ENCODE measurements at places on chromosomes 13 and 19. TPM values are rescaled to one million over a fixed set of nuclear protein-coding genes. Genes with fewer than 3 reads are reported as not detected.

DNA sequence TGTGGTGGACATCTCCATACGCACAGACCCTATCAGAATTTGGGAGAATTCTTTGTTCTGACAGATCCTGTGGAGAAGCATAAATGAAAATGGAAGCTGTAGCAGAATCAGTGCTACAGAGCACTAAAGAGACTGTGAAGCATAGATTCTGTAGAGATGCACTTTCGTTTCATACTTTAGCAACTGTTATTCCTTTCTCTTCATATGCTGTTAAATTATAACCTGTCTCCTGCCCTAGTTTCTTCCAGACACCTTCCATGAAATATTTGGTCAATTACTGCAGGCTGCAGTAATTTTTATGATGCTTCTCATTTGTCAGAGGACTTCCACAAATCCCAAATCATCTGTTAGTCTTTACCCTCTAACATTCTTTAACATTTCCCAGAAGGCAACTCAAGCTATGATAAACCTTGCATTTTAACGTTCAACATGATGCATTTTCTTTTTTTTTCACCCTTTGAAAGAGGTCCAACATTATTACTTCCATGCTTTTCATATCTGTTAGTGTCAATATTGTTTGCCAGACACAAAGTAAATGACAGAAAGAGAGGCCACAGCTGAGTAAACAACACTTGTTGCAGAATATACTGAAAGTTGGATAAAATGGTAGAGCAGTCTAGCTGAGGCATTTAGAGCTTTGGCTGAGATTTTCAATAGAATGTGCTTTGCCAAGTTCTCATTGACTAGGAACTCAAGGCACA is 412.7 kb downstream of the LMO7 start:
- no peaks in the 10 kb centered on the region for H3K36me3 ChIP-seq
- no peak for DNase-seq
- peaks cover 2% of the 10 kb centered on the region for H3K27me3 ChIP-seq
- H3K4me3 ChIP-seq: no peak overlapping the region
- no peaks in the 10 kb centered on the region for H3K4me1 ChIP-seq
- H3K27ac ChIP-seq: no peak overlapping the region

DNA sequence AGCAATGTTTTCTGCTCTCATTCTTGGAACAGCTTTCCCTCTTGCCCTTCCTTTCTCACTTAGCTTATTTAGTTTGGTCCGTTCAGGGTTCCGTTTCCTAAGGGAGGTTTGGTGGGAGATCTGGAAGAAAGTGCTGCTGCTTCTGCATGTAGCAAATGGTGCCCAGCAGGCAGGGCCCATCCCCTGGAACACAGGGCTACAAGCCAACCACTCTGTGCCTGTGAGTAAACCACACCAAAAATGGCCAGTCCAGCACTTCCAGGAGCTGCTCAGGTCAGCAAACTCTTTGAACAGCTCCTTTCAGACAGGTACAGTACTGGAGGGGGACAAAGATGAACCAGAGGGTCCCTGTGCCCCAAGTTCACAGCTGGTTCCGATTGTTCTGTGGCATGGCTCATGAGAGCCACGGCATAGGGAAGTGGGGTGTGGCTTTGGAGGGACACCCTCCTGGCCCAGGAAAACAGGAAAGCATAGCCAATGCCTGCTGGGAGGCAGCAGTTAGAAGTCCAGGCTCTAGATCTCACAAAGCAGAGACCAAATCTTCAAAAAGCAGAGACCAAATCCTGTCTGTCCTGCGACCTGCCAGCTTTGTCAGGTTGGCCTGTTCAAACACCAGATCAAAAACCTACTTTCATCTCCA is 39.5 kb downstream of the FAM124A start:
- H3K4me3 ChIP-seq: no peak overlapping the region
- H3K4me1 ChIP-seq: no peaks in the 10 kb centered on the region
- peaks cover 23% of the 10 kb centered on the region for H3K27me3 ChIP-seq
- no peak for DNase-seq

SIGLEC8 gene
- total RNA-seq: not detected

TDRD12 gene
- total RNA-seq: 0.30 TPM

DNA sequence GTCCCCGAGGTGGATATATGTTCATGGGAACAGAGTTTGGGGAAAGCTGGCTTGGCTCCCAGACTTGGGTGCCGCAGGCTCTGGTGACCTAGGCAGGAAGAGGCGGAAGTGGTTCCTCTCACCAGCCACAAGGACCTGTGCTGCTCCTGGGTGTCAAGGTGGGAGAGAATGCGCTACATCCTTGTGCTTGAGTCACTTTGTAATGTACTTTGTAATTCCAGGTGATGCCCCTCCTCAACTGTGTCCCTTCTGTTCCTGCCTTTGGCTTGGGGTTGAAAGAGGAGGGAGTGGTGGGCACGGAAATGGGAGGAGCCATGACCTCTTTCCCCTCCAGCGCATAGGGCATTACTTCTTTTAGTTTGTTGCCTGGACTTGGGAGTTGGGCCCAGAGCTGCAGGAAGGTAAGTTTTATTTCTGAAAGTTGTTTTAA is 10.9 kb downstream of the GARRE1 start:
- H3K4me3 ChIP-seq: no peak overlapping the region
- H3K36me3 ChIP-seq: peaks cover 32% of the 10 kb centered on the region
- peaks cover 62% of the 10 kb centered on the region for H3K4me1 ChIP-seq
- H3K27me3 ChIP-seq: no peaks in the 10 kb centered on the region
- no peak for DNase-seq

DNA sequence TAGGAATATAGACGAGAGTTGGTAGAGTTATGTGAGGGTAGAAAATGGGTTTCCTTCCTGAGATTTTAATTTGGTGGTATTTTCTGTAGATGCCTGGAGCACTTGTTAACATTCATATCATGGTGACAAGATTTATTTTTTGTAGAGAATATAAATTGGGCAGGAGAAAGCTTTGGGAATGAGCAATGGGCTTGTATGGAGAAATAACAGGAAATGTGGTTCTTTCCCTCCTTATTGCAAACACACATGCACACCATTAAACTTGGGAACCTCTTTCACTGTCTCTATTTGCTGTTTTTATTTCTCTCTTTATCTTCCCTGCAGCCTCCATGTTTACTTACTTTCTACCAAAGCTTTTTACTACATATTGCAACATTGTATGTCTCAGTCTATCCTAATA is 1653.6 kb downstream of the OLFM4 start:
- no peaks in the 10 kb centered on the region for H3K27me3 ChIP-seq
- no peak for DNase-seq
- no peak overlapping the region for H3K4me3 ChIP-seq
- no peaks in the 10 kb centered on the region for H3K4me1 ChIP-seq
- peaks cover 5% of the 10 kb centered on the region for H3K36me3 ChIP-seq

DNA sequence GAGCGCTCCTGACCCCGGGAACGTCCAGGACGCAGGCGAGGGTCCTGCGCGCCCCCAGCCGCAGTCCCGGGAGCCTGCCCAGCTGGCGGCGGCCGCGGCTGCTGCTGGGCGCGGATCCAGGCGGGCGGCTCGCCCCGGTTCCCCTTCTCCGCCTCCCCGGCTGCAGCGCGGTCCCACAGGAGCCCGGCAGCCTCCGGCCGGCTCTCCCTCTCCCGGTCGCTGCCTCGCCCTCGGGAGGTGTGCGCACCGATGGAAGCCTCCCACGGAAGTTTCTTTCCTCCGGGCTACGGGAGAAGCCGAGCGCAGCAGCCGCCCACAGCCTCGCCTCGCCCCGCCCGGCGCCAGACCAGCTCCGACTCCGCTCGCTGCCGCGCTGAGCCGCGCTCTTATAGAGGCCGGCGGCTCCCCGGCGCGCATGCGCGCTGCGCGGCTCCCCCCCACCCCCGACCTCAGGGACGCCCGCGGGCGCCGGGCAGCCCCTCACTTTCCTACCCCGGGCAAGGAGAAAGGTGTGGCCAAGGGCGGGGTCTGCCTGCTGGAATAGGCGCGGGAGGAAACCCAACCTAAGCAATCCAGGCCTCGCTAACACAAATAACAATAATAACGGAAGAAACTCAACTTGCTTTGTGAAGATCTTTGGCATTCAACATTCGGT is at the start of gene SHISA2:
SHISA2 (minus strand) TSS at position 360 of the 655 bp plus-strand sequence. CDS start 1,041 bp downstream, outside the sequence.
- DNase-seq: no peak
- no peaks in the 10 kb centered on the region for H3K4me1 ChIP-seq
- no peaks in the 10 kb centered on the region for H3K36me3 ChIP-seq
- peaks cover 27% of the 10 kb centered on the region for H3K27me3 ChIP-seq

CYP4F11 gene
- not detected for total RNA-seq

DNA sequence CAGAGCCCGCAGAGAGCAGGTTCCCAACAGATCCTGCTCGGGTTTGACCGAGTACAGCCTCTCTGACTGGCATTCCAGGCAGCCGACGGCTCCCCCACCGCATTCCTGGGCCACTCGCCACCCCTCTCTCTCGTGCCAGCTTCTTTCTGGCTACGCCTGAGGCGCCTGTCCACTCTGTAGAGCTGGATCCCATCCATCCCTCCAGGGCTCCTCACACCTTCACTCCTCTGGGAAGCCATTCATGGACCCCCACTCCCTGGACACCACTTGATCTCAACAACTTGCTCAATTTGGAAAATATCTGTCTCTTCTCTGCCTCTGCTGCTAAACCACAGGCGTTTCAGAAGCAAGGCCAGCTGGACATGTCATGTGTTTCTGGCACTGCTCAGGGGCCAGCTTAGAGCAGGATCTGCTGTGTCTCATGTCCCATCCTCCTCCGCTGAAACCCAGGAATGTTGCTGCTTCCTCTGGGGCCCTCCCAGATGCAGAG is 30.6 kb upstream of the ATP1A3 start:
- H3K4me3 ChIP-seq: peak overlapping the region; percentile 58
- peaks cover 15% of the 10 kb centered on the region for H3K27me3 ChIP-seq
- H3K36me3 ChIP-seq: no peaks in the 10 kb centered on the region
- H3K27ac ChIP-seq: peak overlapping the region; percentile 67
- H3K4me1 ChIP-seq: peaks cover 34% of the 10 kb centered on the region

- peaks cover 5% of the 10 kb centered on the region for H3K4me1 ChIP-seq
- no peak overlapping the region for H3K4me3 ChIP-seq
- no peak overlapping the region for H3K27ac ChIP-seq
- H3K27me3 ChIP-seq: peaks cover 5% of the 10 kb centered on the region
- no peak for DNase-seq
These were observed 6.0 kb downstream of the C13orf46 start for GRCh38 chr13:113967729-113968462.

ZNF563 gene
- total RNA-seq: 2.1 TPM

GRCh38 chr19:29850482-29850881 is 38.7 kb downstream of the CCNE1 start:
- no peak overlapping the region for H3K4me3 ChIP-seq
- no peak for DNase-seq
- H3K27ac ChIP-seq: no peak overlapping the region
- H3K4me1 ChIP-seq: peaks cover 8% of the 10 kb centered on the region
- H3K36me3 ChIP-seq: no peaks in the 10 kb centered on the region
- H3K27me3 ChIP-seq: peaks cover 18% of the 10 kb centered on the region

GRCh38 chr13:55992145-55992544 is 1148.6 kb upstream of the PRR20A start:
- no peaks in the 10 kb centered on the region for H3K36me3 ChIP-seq
- H3K27me3 ChIP-seq: no peaks in the 10 kb centered on the region
- H3K27ac ChIP-seq: no peak overlapping the region
- H3K4me3 ChIP-seq: no peak overlapping the region
- DNase-seq: no peak
- H3K4me1 ChIP-seq: no peaks in the 10 kb centered on the region

DNA sequence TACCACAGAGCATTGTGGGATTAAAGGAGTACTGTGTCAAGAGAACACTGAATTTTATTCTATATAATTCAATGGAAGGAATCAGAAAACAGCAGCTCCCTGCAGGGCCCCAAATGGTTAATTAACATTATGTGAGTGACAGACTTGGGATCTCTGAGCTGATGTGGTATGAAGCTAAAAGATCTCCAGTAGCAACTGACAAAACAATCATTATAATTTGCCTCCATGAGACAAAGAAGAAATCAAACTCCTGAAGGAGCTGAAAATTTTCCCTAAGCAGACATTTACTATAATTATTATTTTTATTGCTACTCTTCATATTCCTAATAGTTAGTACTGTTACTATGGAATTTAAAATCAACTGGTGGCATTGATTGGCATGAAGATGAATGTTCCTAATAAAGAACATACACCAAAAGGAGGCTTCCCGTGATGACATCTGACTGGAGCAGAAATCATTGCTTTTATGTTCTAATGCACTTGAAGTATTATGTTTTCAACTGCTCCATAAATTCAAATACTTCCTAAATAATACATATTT is 28.8 kb upstream of the RFC3 start:
- H3K36me3 ChIP-seq: no peaks in the 10 kb centered on the region
- no peak for DNase-seq
- H3K4me3 ChIP-seq: no peak overlapping the region
- peaks cover 11% of the 10 kb centered on the region for H3K4me1 ChIP-seq

MYO1F gene
- total RNA-seq: 0.38 TPM

GRCh38 chr13:94710881-94711560 is 1.3 kb downstream of the SOX21 start:
- peaks cover 19% of the 10 kb centered on the region for H3K4me1 ChIP-seq
- H3K36me3 ChIP-seq: no peaks in the 10 kb centered on the region
- peaks cover 58% of the 10 kb centered on the region for H3K27me3 ChIP-seq
- no peak overlapping the region for H3K27ac ChIP-seq

DNA sequence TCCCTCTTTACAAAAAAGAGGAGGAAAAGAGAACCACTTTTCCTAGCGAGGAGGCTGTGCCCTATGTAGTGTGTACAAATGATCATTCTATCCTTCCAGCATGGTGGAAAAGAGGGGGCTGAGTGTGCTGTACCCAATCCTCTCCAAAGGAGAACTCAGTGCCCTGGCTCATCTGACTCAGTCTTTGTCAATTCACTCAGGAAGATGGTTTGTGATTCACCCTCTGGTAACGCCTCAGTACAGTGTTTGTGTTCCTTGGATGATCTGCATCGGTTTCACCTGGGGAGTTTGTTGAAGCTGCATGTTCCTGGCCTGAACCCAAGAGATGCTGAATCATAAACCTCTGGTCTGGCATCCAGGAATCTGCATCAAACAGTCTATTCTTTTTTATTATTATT is 18.3 kb upstream of the ENOX1 start:
- peak; percentile 92 for DNase-seq
- peak overlapping the region; percentile 84 for H3K4me3 ChIP-seq
- H3K4me1 ChIP-seq: peaks cover 27% of the 10 kb centered on the region
- H3K27me3 ChIP-seq: no peaks in the 10 kb centered on the region
- H3K36me3 ChIP-seq: no peaks in the 10 kb centered on the region

DNA sequence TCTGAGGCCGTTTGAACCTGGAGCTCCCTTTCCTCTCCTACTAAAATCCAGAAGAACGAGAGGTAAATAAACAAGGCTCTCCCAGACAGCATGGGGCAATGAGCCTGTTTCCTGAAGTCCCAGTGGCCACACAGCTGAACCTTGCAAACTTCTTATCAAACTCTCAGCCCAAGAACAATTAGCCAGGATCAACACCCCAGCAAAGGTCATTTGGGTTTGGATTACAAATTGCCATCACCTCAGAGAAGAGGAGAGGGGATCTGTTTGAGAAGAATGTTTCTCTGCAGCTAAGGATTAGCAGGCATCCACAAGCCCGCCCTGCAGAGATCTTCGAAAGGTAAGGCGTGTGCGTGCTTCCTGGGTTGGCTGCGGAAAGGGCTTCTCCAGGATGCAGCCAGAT is 201.9 kb upstream of the SOX1 start:
- H3K4me1 ChIP-seq: no peaks in the 10 kb centered on the region
- no peak overlapping the region for H3K27ac ChIP-seq
- DNase-seq: no peak
- H3K4me3 ChIP-seq: no peak overlapping the region
- peaks cover 15% of the 10 kb centered on the region for H3K36me3 ChIP-seq
- H3K27me3 ChIP-seq: no peaks in the 10 kb centered on the region

KLK3 gene
- not detected for total RNA-seq

REEP6 gene
- total RNA-seq: 1.8 TPM

GZMM gene
- total RNA-seq: not detected
